ENCODE measurements at places on chromosomes 13 and 19. TPM values are rescaled to one million over a fixed set of nuclear protein-coding genes. Genes with fewer than 3 reads are reported as not detected.

The MAST1 gene
- 0.33 TPM for total RNA-seq

The ERICH6B gene
- total RNA-seq = not detected

The POU4F1 gene
- total RNA-seq = not detected

The ZNF737 gene
- total RNA-seq = 6.7 TPM

The APOC1 gene
- total RNA-seq = 5.1 TPM

The ARHGEF7 gene
- total RNA-seq = 63.6 TPM

The NKPD1 gene
- total RNA-seq = 0.15 TPM

The SMIM44 gene
- not detected for total RNA-seq

The CLDN10 gene
- total RNA-seq = not detected

The FCAR gene
- total RNA-seq = not detected

The MIER2 gene
- 11.1 TPM for total RNA-seq

The CLEC17A gene
- not detected for total RNA-seq

The ZNF536 gene
- total RNA-seq = 2.5 TPM

The TNFSF9 gene
- total RNA-seq = 9.6 TPM
